Activated T-helper 1 cell treated with anti-CD3 and anti-CD28 coated beads, Interleukin-12 subunit alpha, Interleukin-12 subunit beta, Interleukin-2, Interleukin-4 antibody, amounts not matched to agents 30 ng/mL and 10 ng/mL and 1 ng/mL, durations not matched to agents 14 hours and 24 hours and 36 hours (primary cell): ENCODE measurements at places on chromosomes 7 and 10. TPM values are rescaled to one million over a fixed set of nuclear protein-coding genes. Genes with fewer than 3 reads are reported as not detected.

- H3K4me3 ChIP-seq, result no peak overlapping the region
- no peaks in the 10 kb centered on the region for H3K4me1 ChIP-seq
- H3K27me3 ChIP-seq, result peaks cover 3% of the 10 kb centered on the region
- H3K27ac ChIP-seq, result no peak overlapping the region
Observed at GRCh38 chr10:86666538-86666937, 1.8 kb upstream of the LDB3 start.

- H3K4me1 ChIP-seq, result peaks cover 11% of the 10 kb centered on the region
- no peak overlapping the region for H3K27ac ChIP-seq
- peak; percentile 25 for DNase-seq
- H3K36me3 ChIP-seq, result peaks cover 27% of the 10 kb centered on the region
- H3K4me3 ChIP-seq, result no peak overlapping the region
Observed at GRCh38 chr10:124403548-124403947, 15.2 kb downstream of the OAT start.

GRCh38 chr7:36999626-37000485, 275.6 kb upstream of the AOAH start:
- no peak overlapping the region for H3K4me3 ChIP-seq
- H3K27ac ChIP-seq, result no peak overlapping the region
- H3K4me1 ChIP-seq, result peaks cover under 1% of the 10 kb centered on the region
- DNase-seq, result no peak

DNA sequence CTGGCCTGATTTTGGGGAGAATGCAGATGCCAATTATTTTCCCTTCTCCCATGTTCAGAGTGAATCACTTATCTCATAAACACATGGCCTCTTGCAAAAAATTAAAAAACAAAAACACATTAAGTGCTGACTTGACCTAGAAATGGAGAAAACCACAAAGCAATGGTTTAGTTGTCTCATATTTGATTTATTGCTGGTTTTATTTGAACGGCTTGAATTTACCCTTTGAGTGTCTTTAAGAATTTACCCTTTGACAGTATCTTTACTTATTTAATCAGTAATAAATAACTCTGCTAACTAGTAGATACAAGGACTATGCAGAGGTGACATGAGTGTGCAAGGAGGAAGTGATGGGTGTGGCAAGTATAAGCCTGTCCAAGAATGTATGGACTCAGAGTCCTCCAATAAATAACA, 68.1 kb upstream of the GSDME start:
- H3K4me1 ChIP-seq, result peaks cover 85% of the 10 kb centered on the region
- H3K36me3 ChIP-seq, result peaks cover 66% of the 10 kb centered on the region
- no peak overlapping the region for H3K4me3 ChIP-seq
- no peak overlapping the region for H3K27ac ChIP-seq
- DNase-seq, result no peak

GRCh38 chr10:87836098-87836497, 18.1 kb upstream of the ATAD1 start:
- H3K36me3 ChIP-seq, result peaks cover 2% of the 10 kb centered on the region
- no peaks in the 10 kb centered on the region for H3K4me1 ChIP-seq
- no peak for DNase-seq
- peaks cover 9% of the 10 kb centered on the region for H3K27me3 ChIP-seq

DNA sequence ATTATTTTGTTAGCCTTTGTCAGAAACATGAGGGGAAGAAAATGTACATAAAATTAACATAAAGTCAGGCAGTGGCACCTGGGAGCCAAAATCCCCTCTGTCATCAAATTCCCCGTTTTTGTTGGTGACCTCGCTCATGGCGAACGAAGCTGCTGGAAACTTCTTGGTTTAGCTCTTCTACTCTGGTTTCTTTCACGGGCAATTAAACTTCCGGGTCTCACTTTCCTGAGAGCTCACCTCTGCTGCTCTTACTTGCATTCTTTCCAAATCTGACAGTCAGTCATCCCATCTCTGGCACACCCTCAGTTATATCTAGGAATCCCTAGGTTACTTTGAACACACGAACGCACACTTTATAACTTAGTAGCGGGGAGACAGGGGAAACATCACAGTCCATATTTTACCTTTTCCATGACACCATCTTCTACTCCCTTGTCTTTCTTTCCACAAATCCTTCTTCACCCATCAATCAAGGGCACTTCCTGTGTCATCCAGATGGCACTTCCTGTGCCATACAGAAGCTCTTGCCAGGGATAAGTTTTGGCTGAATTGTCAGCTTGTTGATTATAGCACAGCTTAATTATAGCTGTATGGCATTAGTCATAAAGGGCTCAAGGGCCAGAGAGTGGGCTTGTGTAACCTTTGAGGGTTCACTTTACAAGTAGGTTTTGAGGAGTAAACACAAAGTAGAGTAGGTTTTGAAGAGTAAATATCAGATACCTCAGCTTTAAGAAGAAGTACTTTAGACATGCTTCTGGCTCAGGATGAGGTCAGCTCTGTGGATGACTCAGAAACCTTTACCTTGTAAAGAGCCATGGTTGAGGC, 105.1 kb downstream of the GATA3 start:
- H3K27me3 ChIP-seq, result peaks cover 16% of the 10 kb centered on the region
- no peak overlapping the region for H3K27ac ChIP-seq
- H3K4me1 ChIP-seq, result peaks cover 18% of the 10 kb centered on the region

DNA sequence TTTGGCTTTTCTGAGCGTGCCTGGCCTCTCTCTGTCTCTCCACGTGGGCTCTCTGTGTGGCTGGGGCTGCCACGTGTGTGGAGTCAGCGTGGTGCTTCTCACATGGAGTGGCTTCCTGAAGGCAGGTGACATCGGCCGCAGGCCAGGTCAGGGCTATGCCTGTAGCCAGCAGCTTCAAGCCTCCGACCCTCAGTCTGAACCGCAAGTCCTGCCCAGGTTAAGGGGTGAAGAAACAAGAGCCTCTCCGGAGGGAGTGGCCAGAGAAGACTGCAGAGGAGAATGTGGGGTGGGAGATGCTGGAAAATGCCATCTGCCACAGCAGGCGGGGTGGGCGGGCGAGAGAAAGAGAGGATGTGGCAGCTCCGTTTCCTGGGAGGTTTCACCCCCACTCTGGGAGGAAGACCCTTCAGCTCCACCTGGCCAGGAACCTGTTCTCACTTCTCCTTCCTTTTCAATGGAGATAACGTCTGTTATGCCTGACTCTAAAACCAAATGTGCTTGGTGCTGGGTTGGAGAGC, 14.3 kb upstream of the VIPR2 start:
- no peaks in the 10 kb centered on the region for H3K27me3 ChIP-seq
- no peaks in the 10 kb centered on the region for H3K4me1 ChIP-seq
- no peak overlapping the region for H3K4me3 ChIP-seq
- no peaks in the 10 kb centered on the region for H3K36me3 ChIP-seq
- no peak for DNase-seq

DNA sequence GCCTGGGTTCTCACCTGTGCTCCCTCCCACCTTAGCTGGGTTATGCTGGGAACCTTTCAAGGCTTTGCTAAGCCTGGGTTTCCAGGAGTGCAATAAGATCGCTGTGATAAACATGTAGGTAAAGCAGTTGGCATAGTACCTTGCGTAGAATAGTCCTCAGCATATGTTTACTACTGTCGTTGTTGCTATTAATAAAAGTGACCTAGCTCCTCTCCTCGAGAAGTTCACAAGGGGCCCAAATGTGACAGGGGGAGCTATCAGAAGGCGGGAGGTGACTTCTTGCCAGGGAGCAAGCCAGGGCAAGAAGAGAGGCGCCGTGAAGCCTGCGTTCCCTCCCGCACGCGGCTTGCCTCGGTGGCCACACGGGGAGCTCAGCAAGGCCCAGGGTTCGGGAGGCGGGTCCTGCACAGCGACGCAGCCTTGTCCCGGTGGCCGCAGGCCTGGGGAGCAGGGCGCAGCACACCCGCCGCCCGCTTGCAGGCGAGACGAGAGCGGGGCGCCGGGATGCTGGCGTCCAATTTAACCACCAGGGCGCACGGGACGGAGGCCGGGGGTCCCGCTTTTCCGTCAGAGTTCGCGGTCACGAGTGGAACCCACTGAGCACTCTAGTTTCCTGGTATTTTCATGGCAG, 106.2 kb downstream of the SNX10 start:
- peaks cover 13% of the 10 kb centered on the region for H3K4me1 ChIP-seq
- H3K27ac ChIP-seq, result peak overlapping the region; percentile 61
- H3K36me3 ChIP-seq, result no peaks in the 10 kb centered on the region
- DNase-seq, result no peak
- peaks cover 61% of the 10 kb centered on the region for H3K27me3 ChIP-seq
- peak overlapping the region; percentile 79 for H3K4me3 ChIP-seq

- no peaks in the 10 kb centered on the region for H3K27me3 ChIP-seq
- peaks cover 5% of the 10 kb centered on the region for H3K4me1 ChIP-seq
- no peak overlapping the region for H3K4me3 ChIP-seq
- no peak for DNase-seq
- H3K27ac ChIP-seq, result no peak overlapping the region
Observed at GRCh38 chr7:44706788-44707557, 41.7 kb upstream of the ZMIZ2 start.

- H3K27ac ChIP-seq, result peak within 1 kb of the TSS; percentile 97
- peak; percentile 92 for DNase-seq
Observed at GRCh38 chr10:102395400-102396316, at the start of gene NFKB2. TSS of gene NFKB2 (plus strand) at chr10:102395705. CDS start at chr10:102395960, 255 bp downstream.

- H3K36me3 ChIP-seq, result peaks cover 4% of the 10 kb centered on the region
- peak overlapping the region; percentile 63 for H3K27ac ChIP-seq
- DNase-seq, result no peak
- peaks cover 66% of the 10 kb centered on the region for H3K27me3 ChIP-seq
- H3K4me3 ChIP-seq, result no peak overlapping the region
- peaks cover 36% of the 10 kb centered on the region for H3K4me1 ChIP-seq
Observed at GRCh38 chr10:123146013-123146893, 1.7 kb upstream of the HMX2 start.

DNA sequence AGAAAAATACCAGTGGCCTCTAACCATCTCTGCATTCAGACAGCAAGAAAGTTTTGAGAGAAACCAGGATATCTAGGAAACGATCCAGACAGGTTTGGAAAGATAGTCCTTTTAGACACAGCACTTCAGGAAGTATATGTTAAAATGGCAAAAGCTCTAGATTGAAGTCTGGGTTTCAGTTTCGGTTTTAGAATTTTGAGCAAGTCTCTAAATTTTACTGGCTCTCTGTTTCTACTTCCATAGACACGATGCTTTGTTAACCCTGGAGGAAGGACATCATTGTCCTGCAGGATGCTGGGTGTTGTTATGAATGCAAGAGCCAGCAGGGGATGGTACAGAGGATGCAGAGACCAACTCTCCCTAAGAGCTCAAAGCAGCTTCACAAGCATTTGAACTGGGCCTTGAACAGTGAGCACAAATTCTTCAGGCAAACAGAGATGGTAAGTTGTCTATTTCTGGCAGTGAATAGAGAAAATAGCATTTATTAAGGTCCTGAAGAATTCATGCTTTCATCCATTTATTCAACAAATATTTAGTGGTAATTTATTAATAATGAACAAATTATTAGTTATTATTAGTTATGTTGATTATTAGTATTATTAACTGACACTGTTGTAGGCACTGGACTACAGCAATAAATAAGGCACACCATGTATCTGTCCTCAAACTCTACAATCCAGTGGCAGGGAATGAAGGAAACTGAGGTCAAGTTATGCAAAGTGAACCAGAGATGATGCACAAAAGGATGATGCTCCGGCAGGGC, 152.7 kb upstream of the NRP1 start:
- no peak overlapping the region for H3K4me3 ChIP-seq
- peaks cover 4% of the 10 kb centered on the region for H3K27me3 ChIP-seq
- H3K27ac ChIP-seq, result no peak overlapping the region

CCL24 gene
- total RNA-seq, result not detected in 2 replicates

GPR146 gene
- total RNA-seq, result 2.2 and 2.8 TPM in 2 replicates

MBL2 gene
- total RNA-seq, result not detected in 2 replicates

LIPJ gene
- total RNA-seq, result not detected in 2 replicates

PITX3 gene
- 0.17 and 0.44 TPM in 2 replicates for total RNA-seq

ARHGAP12 gene
- total RNA-seq, result 2.4 and 3.5 TPM in 2 replicates

ASB10 gene
- total RNA-seq, result not detected in 2 replicates

CTBP2 gene
- total RNA-seq, result 0.13 and 0.39 TPM in 2 replicates
